ENCODE measurements at places on chromosomes 6 and 20.

GRCh38 chr20:50295762-50296449 is 105.3 kb downstream of the CEBPB start:
- no peak for DNase-seq

GRCh38 chr20:37853823-37854375 is 49.0 kb upstream of the VSTM2L start:
- no peak for DNase-seq

GRCh38 chr6:43923376-43924221 is 153.6 kb downstream of the VEGFA start:
- no peak for DNase-seq

GRCh38 chr6:25137916-25138232 is 141.3 kb upstream of the CARMIL1 start:
- peak; percentile 16 for DNase-seq

- DNase-seq: no peak
These were observed 484.3 kb upstream of the JAG1 start for GRCh38 chr20:11158146-11158545.

DNA sequence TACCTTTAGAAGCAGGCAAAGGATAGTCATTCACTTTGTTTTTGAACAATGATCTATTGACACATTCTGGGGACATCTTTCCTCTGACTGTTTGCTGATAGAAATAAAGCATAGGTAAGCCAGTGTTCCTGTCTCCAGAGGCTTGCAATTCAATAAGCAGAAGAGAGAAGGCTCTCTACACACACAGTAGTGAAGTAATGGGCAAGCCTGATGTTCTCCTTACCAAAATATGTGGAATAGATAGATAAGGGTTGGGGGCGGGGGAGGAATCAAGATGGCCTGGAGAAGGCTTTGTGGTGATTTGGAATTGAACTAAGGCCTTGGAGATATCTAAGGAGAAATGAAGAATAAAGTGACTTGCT is 27.3 kb downstream of the PAQR8 start:
- DNase-seq: no peak

- DNase-seq: no peak
These were observed 97.7 kb downstream of the SYCP2 start for GRCh38 chr20:59835448-59836395.

GRCh38 chr20:21705575-21706260 is at the start of gene PAX1:
PAX1 (plus strand) TSS chr20:21705664; CDS start chr20:21705713, 49 bp downstream.
- DNase-seq: no peak

- DNase-seq: no peak
These were observed 25.3 kb downstream of the PGM3 start for GRCh38 chr6:83167726-83168278.

DNA sequence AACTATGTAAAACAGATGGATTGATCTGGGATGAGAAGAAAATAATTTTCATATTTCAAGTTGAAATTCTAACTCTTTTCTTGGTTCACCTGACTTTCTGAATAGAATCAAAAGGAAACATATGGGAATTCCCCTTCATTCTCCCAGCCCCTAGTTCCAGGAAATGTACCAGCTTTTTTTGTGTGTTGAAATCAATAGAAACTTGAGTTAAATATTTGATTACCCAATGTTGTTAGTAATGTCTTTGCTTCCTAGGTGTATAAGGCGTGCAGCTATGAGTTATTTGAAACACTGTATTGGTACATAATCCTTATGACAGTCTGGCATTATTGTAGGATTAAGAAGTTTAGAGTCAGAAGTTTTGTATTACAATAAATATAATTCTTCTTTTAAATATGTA is 21.5 kb downstream of the VNN2 start:
- no peak for DNase-seq

DNA sequence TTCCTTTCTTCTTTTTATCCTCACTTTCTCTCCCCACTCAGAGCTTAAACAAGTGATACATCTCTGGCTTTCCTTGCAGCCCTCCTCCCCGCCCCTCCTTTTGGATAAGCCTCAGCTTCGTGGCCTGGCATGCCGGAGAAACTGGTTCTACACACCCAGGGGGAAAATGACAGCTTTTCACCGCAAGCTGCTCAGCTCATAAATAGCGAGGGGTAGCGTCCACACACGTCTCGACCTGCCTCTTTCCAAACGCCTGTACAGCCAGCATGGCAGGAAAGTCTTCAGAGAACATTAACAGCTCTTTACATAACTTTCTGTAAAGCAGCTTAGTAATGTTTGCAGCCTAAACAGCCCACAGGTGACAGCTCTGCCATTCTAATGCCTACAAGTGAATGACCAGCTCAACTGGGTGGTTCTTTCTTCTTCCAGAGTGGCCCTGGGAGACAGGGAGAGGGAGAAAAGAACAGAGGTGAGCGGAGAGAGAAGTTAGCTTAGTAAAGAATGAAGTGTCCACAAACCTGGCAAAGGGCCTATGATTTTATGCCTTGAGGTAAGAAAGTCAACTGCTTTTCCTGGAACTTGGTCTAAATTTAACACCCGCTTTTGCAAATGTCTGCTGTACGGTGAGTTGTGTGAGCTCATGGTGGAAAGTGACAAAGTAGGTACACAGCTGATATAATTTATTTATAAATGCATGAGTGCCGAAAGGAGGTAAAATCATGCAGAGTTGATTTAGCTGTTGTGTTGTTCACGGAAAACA is 251.5 kb downstream of the TFAP2A start:
- no peak for DNase-seq

All from stimulated activated CD8-positive, alpha-beta memory T cell treated with anti-CD3 and anti-CD28 coated beads, Interleukin-4, amount 100 ng/mL, for 1 hour (primary cell).